H9 (cell line): ENCODE measurements at places on chromosomes 1 and 21.

DNA sequence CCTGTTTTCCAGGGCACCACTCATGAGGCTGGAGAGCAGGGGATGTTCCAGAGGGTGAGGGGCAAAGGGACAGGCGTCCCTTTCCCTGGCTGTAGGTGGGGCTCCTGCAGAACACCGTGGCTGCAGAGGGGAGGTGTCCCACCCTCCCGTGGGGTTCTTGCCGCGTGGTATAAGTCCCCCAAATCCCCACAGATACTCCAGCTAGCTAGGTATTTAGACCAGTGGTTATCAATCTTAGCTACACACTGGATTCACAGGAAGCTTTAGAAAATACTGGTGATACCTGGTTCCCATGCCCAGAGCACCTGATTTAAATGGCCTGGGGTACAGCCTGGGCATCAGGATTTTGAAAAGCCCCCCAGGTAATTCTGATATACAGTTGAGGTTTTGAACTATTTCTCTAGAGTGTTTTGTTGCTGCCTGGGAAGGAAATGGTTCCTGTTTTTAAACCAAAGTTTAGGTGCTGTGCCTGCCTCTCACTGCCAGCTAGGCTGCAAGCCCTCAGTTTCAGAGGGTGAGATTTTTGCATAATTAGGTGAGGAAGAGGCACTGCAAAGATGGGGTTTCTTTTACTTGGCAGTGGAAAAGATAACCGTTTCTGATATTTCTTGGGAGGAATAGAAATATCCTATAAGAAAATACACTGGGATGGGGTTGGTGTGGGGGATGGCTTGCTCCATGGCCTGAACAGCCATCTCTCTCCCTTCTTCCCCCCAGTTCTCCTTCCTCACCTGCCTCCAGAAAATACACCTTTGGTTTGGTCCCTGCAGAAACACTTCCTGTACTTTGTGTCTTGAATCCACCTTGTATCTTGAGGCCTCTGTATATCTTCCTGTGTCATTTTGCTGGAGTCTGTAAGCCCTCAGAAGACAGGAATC lies 51.7 kb downstream of the RASSF5 start:
- DNase-seq = no peak

GRCh38 chr1:97108179-97108578 lies 386.6 kb downstream of the PTBP2 start:
- no peak for DNase-seq

DNA sequence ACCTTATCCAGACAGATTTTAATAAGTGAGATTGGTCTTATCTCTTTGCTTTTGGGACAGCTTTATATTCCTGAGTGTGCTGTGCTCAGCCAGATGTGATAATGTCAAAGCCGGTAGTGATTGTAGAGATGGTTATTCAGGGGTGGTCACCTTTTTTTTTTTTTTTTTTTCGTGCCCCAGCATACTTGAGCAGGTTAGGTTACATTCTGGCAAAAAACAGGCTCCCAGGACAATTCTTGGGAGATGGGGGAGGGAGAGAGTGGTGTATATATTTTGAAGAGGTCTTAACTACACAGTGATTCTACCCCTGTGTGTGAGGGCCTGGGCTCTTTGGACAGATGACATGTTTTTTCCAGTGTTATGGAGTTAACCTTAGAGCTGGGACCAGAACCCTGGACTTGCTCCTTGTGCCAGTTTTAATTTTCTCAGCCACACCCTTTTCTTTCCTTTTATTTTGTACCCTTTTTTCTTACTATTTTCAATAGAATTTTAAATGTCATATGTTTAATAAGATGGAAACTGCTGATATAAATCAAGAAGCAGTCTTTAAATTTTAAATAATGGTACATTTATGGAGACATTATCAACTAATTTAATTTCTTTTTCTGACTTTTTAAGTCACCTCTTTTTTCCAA lies 88.4 kb downstream of the DYRK1A start:
- no peak for DNase-seq

DNA sequence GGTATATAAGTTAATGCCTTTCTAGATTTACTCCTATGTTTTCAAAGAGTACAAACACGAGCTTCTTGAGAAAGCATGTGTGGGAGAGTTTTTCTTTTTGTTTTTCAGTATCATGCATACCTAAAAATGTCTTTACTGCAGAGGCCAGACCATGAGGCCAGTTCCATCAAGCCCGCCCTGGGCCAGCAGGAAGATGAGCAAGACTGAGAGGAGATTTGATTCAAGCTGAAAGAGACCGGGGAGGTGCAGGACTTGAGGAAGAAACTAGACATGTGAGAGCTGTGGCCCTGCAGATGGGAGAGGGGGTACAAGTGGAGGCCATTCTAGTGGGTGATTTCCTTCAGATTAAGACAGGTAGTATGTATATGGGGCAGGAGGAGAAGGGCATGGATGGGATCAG lies 33.4 kb upstream of the NTPCR start:
- no peak for DNase-seq

- DNase-seq = no peak
Measured at GRCh38 chr1:197955486-197956394, 38.6 kb downstream of the LHX9 start.

- DNase-seq = no peak
Measured at GRCh38 chr1:8497210-8497819, 179.4 kb downstream of the SLC45A1 start.

DNA sequence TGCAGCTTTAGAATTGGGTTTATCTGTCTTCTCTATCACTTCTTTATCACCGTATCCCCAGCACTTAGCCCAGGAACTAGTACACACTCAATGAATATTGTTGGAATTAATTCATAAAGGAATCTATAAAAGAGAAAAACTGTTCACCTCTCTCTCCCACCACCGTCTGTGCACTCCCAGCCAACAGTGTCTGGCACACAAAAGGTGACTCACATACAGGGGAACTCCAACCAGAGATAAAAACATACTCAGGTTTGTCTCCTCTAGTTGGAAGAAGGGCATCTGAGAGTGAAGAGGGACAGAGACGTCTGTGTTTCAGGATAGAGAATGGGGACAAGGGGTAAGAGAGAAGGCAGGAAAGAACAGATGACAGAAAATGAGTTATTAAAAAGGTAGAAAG lies 10.0 kb downstream of the ITLN1 start:
- no peak for DNase-seq

DNA sequence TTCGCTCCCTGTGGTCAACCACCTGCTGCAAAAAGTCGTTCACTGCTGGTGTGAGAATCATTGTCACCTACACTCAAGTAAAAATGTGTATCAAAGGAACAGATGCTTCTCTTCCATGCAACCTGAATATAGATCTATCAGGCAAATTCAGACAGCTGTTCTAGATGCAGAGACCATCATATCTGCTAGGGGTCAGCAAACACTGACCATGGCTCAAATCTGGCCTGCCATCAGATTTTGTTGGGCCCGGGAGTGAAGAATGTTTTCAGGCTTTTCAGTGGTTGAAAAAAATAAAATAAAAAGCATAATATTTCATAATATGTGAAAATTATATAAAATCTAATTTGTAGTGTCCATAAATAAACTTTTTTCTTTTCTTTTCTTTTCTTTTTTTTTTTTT lies 199.6 kb downstream of the RGS7 start:
- DNase-seq = no peak

GRCh38 chr1:87594736-87595383 lies 266.2 kb downstream of the LMO4 start:
- DNase-seq = no peak

DNA sequence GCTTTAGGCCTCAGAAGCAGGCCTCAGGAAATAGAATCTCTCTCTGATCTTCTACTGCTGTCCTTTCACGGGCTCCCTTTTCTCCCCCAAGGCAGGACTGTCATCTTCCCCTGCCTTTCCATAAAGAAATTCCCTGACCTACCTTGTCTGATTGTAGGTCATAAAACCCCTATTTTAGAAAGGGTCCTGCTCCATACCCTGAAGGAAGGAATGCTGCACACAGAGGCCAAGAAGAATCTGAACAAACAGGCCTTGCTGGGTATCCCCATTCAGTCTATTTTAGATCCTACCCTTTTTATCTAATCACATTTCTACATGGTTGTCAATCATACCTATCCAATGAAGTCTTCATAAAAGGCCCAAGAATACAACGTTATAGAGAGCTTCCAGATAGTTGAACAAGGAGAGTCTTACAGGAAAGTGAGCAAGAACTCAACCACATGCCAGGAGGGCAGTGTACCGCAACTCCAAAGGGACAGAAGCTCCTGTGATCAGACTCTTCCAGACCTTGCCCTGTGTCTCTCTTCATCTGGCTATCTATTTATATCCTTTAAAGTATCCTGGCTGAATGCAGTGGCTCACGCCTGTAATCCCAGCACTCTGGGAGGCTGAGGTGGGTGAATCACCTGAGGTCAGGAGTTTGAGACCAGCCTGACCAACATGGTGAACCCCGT lies 93.1 kb downstream of the SLC16A1 start:
- no peak for DNase-seq

GRCh38 chr1:118481126-118481525 lies 296.1 kb upstream of the SPAG17 start:
- no peak for DNase-seq

DNA sequence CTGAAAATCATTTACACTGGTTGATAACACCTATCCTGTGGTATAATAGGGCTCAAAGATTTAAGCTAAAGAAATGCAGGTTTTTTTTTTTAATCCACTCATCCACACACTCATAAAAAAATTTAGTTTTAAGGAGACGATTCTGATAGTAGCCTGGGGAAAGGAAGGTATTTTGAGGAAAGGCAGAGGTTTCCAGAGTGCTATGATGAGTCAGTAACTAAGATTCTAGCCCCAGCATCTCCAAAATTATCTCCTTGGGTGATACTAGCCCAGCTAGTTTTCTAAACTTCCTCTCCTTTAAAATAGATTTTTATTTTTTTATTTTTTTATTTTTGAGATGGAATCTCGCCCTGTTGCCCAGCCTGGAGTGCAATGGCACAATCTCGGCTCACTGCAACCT lies 20.7 kb downstream of the ASAP3 start:
- DNase-seq = no peak

DNA sequence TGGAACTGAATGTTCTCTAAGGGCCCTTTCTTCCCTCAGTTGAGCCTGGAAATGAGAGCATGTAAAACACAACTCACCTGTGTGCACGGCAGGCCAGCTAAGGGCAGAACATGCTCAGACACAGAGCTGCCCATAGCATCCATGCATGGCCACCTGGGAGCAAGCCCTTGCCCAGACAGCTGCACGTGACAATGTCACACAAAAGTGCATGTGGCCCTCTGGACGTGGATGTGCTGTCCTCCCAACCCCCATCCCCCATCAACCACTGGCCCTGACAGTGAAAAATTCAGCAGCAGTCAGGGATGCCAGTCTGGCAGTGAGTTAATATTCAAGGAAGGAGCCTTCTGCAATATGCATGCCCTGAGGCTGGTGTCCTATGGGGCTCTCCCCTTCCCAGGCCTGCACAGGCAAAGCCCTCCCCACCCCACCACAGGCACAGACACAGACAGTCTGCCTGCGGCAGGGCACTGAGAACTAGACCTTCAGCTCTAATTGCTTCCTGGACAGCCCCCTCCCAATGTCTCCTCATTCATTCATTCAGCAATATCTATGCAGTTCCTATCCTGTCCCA lies 14.6 kb upstream of the COL16A1 start:
- no peak for DNase-seq

DNA sequence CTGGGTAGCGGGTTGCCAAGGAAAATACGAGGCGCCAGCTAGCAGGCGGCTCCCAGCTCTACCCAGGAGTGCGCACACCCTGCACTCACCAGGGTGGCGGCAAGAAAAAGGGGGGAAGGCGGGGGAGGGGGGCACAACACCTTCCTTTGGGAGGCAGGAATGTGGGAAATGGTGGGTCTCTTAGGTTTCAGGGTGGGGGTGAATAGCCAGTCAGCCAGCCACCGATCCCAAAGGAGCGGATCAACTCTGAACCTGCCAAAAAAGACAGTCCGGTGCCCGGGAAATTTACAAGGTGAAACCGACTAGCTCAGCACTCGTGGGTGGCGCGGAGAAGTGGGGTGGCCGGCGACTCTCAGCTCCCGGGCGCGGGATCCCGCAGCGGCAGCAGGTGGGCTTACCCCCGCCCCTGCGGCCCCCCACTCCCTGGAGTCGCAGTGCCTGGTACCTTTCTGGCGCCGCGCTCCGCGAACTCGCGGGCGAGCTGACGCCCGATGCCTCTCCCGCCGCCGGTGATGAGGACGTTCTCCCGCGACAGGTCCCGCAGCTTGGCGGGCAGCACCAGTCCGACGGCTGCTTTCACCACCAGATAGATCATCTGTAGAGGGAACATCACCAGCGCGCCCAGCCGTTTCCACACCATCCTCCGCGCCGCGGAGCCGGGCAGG lies 1.2 kb downstream of the DHRS3 start:
- no peak for DNase-seq

DNA sequence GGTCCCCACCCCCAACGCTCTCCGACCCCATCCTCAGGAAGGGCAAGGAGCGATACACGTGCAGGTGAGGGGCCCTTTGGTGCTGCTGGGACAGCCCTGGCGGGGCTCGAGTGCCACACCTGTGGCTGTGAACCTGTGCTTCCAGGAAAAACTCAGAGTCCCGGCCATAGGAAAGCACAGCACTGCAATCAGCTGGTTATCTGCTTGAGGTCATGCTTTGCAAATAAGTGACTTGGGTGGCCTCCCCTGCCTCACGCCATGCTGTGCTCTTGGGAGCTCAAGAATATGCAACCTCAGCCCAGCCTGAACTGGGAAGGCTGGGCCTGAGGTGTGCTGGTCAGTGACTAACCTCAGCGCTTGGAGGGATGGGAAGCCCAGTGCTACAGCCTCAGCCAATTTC lies 36.5 kb upstream of the ARHGEF16 start:
- no peak for DNase-seq

GRCh38 chr1:55483523-55483922 lies 268.4 kb upstream of the USP24 start:
- peak; percentile 37 for DNase-seq

DNA sequence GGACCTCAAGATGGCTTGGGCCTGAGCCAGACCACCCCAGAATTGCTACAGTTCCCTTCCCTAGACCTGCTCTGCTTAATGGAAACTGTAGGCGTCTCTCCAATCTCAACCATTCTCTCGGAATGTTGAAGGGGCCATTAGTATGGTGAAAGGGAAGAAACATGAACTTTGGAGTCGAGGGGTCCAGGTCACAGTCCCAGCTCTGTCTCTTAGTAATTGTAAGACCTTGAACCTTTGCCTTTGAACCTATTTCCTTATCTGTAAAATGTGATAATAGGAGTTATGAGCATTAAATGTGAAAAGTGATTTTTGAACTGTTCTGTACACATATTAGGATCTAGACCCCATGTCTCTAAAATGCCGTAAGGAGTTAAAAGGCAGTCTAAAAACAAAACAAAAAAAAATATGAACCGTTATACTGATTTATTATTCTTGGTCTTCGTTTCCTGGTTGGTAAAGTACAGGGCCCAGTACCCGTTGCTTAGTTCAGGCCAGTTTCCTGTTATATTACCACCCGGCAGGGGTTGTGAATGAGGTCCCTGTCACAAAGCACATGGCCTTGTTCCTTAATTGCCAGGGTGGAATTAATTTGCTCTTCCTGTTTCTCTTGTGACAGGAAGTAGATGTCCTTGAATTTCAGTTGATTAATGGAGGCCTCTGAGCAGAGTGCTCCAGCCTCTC lies 42.3 kb downstream of the TCEANC2 start:
- no peak for DNase-seq

GRCh38 chr1:236536540-236536939 lies 12.8 kb downstream of the LGALS8 start:
- peak; percentile 44 for DNase-seq

GRCh38 chr1:204888294-204888693 lies 17.6 kb downstream of the NFASC start:
- no peak for DNase-seq
